ENCODE measurements at places on chromosomes 12 and 14.
A peak's percentile ranks its signal among the peaks of the same experiment; 100 is the strongest.

GRCh38 chr12:52521175-52521567 lies 977 bp upstream of the KRT5 start:
- peak; percentile 3 for DNase-seq

DNA sequence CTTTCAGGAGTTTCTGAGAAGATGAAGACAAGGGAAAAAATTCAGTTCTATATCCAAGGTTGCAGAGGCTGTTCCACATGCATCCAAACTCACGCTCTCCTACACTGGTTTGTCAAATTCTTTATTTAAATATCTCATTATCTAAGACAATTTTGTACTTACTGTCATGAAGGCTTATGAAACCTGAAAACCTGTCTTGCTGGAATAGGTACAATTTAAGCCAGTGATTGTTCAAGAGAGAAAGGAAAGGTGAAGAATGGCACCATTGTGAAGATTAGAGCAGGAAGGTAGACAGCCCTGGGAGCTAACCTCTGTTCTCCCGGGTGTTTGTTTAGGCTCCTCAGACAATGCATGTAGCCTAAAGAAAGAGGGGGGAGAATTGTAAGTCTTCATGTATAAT lies 315.1 kb upstream of the PRKD1 start:
- DNase-seq, result no peak

GRCh38 chr12:56103066-56103711 lies 1.2 kb upstream of the PA2G4 start:
- peak; percentile 48 for DNase-seq

DNA sequence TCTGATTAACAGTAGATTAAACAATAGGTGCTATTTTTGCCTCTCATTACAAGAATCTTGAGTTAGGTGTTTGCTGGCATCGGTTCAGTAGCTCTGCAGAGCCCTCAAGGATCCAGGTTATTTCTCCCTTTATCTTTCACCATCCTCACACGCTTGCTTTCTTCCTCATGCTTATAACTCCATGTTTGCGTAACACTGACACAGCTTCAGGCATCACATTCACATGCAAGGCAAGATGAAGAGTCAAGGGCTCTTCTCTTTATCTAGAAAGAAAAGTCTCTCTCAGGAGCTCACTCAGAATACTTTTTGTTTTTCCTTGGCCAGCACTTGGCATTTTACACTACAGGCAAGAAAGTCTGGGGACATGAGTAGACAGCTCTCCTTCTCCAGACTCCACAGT lies 24.2 kb upstream of the PTHLH start:
- DNase-seq, result no peak

- DNase-seq, result no peak
Measured at GRCh38 chr14:96280104-96280503, 24.1 kb downstream of the BDKRB1 start.

- no peak for DNase-seq
Measured at GRCh38 chr12:74509886-74510285, 27.7 kb upstream of the ATXN7L3B start.

DNA sequence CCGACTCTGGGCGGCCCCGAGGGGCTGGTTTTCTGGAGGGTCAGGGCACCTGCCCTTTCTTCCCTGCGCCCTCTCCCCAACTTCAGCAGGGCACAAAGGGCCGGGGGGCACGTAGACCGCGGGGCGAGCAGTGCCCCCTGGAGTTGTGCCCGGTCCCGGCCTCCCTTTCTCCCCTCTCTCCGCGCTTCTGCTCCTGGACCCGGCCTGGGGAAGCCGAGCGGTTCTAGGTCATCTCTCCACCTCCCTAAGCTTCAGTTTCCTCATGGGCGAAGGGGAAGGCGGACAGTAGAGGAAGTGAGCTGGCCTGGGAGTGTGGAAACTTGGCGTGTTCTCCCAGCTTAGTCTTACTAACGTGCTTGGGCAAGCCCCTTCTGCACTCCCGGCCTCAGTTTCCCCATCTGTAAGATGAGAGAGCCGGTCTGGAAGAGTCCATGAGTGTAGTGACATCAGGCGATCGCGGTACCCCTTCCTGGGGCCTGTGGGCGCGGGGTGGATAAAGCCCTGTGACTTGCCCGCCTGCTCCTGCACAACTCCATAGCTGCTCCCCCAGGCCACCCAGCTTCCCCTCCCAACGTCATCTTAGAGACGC lies 158.6 kb upstream of the PARP11 start:
- DNase-seq, result no peak

DNA sequence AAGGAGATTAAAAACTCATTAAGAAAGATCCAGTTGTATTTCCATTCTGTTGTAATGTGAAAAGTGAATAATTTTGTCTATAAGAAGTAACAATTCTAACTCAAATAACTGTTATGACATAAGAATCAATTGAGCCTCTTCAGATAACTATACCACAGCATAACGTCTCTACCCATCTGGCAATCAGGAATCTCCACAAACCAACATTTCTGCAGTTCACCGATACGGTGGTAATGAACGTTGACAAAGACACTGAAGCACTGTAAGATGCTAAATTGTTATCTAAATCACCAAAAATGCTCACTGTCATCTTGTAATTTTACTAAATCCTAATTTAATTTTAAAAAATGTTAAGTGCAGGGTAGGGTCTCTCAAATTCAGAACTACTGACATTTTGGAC lies 130.9 kb upstream of the USP15 start:
- no peak for DNase-seq

DNA sequence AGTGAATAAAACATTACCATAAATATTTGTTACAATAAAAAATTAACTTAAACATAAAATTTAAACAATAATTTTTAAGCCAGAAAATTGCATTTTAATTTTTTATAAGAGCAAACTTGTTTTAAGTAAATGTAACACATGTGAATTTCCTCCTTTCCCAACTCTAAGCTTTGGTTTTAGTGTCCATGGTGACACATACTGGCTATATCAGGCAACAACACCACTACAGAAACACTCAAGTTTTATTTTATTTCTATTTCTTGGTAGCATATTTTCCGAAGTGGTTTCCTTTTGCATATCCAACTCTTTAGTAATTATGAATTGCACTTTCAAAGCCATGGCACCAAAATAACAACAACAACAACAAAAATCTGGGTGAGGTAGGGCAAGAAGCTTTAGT lies 2.2 kb downstream of the NELL2 start:
- no peak for DNase-seq

GRCh38 chr12:121673013-121673511 lies 3.6 kb upstream of the MORN3 start:
- no peak for DNase-seq

- no peak for DNase-seq
Measured at GRCh38 chr14:94571395-94571794, 9.8 kb upstream of the SERPINA5 start.

DNA sequence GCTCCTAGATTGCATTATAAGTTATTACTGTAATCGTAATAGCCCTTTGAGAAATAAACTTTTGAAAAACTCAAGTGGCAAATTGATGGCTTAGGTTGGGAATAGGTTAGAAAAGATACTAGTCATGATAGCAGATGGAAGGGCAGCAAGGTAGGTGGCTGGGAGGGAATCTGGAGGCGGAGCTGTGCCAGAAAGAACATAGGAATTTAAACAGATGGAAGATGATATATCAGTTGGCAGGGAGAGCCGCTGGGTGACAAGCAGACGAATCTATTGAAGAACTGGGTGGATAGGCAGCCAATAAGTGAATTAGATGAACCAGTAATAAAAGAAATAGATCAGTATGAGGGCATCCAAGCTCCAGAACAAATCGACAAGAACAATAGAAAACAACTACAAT lies 142.1 kb downstream of the CNTN1 start:
- no peak for DNase-seq

DNA sequence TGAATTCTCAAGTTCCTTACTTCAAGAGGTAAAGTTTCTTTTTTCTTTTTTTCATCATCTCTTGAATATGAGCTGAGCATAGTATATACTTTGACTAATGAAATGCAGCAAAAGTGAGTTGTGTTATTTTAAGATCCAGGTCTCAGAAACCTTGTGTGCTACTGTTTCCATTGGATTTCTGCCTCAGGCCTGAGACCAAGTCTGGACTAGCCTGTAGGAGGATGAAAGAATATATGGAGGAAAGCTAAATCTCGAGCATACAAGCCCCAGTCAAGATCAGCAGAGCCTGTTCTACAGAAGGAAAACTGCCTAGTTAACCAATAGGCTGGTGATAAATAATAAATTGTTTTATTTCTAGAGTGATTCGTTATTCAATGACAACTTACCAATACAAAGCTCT lies 652.5 kb downstream of the C12orf50 start:
- DNase-seq, result no peak

DNA sequence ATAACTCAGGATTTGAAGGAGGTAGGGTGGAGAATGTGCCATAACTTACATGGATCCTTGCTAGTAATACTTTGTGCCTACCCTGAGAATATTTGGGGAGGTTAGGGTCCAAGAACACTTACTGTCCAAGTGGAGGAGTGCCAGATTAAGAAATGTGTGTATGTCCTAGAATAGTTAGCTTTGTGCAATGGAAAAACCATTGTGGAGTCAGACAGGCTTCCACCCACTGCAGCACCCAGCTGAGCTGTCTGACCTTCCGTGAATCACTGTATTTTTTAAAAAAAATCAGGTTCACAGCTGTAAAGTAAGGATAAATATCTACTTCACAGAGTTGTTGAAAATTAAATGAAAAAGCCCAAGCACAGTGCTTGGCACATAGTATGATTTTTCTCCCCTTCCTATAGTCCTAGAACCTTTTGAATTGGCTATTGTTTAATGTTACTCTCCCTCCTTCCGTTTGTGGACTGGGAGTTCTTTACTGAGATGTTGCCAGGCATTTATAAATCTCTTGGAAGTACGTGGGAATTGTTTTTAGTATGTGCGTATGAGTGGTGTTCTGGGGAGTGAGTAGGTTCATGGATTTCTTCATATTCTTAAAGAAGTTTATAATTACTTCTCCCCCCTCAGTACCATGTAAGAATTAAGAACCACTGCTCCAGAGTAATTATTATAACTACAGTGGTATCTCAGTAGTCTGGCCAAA lies 9.2 kb downstream of the RAB21 start:
- DNase-seq, result no peak

DNA sequence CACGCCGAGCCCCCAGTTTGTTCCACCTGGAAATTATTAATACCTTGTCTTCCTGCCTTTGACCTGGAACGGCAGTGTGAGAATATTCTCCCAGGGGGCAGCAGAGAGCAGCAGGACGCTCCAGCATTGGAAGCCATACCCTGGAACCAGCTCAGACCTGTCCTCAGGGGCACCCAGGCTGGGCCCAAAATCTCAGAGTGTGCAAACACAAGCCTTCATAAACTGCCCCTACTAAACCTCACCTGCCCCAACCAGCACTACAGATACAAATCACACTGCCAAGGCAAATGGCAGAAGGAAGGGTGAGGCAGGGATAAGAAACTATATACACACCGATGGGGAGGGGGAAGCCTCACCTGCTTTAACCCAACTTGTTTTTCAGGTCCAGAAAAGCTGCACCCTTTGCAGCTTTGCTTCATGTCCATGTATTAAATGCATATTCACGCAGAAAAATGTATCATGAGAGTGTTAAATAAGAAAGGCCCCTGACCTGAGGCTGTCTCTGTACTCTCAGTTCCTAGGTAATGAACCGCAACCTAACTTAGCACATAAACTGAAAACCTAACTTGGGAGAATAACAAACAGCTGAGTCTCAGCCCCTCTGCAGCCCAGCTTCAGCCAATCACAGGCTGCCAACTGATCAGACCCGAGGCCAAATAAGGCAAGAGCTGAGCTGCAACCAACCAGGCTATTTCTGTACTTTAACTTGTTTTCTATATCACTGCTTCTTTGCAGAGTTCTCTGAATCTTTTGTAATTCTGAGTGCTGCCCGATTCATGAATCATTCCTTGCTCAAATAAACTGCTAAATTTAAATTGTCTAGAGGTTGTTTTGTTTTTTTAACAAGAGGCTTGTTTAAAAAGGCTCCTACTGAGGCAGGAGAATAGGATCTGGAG lies 130.1 kb downstream of the SPTSSA start:
- DNase-seq, result peak; percentile 64

- no peak for DNase-seq
Measured at GRCh38 chr12:52244615-52244994, 11.6 kb downstream of the KRT7 start.

DNA sequence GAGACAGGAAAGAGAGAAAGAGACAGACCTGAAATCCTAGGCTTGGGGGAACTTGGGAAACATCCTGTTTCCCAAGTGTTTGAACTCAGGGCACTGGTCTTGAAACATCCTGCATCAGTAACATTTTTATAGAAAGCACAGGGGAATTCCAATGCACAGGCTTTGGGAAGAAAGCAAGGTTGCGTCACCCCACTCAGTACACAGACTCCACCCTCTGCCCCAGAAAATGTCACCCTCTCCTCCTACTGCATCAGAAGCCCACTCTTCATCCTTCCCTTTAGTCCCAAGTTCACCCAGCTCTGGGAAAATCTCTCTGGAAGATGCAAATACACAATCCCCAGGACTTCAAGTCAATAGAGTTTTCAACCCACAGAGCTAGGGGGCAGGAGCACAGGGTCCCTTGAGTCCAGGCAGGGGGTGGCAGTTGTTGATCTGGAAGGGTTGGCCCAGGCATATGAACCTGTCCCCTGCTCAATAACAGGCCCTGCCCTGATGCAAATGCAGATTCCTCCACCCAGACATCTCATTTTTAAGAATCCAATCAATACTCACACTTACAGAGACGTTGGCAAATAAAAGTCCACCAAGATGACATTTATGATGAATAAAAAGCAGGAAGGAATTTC lies 1.7 kb downstream of the RDH16 start:
- DNase-seq, result no peak

DNA sequence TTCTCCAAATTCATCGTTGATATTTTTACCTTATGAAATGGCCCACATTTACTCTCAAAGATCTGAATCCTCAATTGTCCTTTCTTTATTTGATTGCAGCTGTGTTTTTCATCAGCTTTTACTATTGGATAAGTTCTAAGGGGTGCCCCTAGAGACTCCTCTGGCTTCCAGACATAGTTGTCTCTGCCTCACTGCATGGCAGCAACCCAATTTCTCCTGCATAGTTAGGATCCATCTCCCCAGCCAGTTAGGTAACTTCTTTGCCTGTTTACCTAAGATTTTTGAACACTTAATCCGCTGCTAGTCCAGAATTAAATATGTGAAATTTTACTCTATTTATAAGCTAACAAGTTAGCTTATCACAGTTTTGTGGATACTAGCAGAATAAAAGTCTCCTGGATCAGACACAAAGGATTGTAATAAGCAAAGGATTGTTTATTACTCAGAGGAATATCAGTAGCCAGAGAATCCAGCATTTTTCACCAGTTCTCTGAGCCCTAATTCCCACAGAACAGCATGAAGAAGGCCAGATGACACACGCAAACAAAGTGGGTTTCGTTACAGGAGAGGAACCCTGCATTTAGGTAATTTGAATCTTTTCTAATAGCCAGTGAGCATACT lies 101.1 kb downstream of the BBS10 start:
- no peak for DNase-seq

DNA sequence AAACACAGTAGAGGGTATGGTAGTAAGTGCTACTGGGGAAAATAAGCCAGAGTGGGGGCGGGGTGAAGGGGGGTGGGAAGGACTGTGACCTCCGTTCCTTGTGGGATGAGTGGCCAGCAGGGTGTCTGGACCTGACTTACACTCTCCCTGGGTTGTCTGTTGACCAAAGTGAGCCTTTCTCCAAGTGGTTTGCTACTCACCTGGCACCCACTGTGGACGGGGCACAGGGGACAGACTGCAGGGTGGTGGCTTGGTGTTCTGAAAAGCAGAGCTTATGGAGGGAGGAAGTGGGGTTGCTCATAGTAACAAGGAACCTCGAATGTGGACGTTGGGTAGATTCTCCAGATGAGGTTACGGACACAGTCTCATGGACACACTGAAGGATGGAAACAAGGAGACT lies 94.4 kb upstream of the VRK1 start:
- DNase-seq, result no peak

Measured in activated CD4-positive, alpha-beta T cell treated with anti-CD3 and anti-CD28 coated beads, Interleukin-2, amount 10 ng/mL, durations not matched to agents 7 days and 5 days (primary cell).